Adrenal gland (tissue), 19 donors: ENCODE measurements at places on chromosomes 5 and 9. TPM values are rescaled to one million over a fixed set of nuclear protein-coding genes. Genes with fewer than 3 reads are reported as not detected.

- DNase-seq, result peak; percentile 77
Measured at GRCh38 chr5:172078726-172079345, 72.4 kb upstream of the FBXW11 start.

The TAF11L9 gene
- total RNA-seq, result not detected

DNA sequence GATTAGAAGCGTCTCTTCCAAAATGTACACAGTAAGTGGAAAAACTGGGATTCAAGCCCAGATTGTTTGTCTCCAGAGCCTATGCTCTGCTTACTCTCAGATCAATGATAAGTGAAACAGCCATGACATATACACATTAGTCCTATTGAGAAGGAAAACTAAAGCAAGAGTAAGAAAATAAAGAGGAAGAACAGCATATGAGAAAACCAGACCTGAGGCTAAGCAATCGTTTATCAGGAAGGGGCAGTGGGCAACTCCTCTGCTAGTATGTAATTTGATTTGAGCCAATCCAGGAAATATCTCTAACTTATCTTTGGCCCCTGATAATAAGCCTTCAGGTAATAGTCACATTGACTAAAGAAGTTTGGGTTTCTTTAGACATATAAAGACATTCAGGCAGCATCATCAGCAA lies 789.9 kb upstream of the C9orf72 start:
- no peak for DNase-seq

GRCh38 chr9:129206905-129207304 lies 28.8 kb upstream of the IER5L start:
- no peak for DNase-seq

The C5orf52 gene
- not detected for total RNA-seq

The DYNC2I2 gene
- 100 TPM for total RNA-seq

- no peak for DNase-seq
Measured at GRCh38 chr9:69895185-69895584, 74.6 kb downstream of the CFAP95 start.

DNA sequence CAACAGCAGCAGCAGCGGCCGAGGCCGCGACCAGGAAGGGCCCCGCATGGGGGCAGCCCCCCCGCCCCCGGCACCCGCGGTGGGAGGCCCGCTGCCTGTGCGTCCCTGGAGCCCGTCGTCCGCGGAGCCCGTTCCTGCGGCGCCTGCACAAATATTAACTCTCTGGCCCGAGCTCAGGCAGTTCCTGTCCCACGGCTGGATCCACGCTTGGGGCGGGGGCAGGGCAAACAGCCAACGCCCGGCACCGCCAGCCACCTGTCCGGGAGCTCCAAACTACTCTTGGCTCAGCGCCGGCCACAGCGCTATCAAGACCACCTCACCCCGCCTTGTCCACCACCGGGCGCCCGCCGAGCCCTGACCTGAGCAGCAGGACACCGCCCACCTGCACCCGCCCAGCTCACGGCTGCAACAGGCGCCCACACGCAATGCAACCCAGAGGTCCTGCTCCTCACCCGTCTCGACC lies at the start of gene LRRC26:
TSS of gene LRRC26 (minus strand) at position 156 of the 463 bp plus-strand sequence. CDS start at position 48, 108 bp downstream.
- DNase-seq, result no peak

DNA sequence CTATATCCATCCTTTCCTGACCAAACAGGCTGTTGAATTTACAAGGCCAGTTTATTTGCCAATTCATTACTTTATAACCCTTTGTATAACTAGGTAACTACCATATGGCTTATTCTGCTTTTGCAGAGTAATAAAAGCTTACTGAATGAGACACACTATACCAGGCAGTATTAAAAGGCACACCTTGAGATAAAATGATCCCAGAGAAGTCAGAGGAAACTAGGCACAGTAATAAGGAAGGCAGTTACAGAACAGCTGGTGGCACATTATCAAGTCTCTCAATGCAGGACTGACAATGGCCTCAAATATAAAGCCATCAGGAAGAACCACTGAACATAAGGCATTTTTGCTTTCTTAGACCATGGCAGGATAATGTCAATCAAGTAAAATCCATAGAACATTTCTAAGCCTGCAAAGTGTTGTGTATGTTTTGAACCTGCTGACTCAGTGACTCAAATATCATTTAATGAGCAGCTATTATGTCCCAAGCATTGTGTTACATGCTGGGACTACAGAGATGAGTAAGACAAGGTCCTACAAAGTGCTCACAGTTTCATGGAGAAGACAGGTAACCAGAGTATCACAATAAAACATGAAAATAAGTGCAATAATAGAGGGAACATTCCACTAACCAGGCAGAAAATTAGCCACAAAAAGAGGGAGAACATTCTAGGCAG lies 52.5 kb downstream of the OXCT1 start:
- DNase-seq, result no peak

DNA sequence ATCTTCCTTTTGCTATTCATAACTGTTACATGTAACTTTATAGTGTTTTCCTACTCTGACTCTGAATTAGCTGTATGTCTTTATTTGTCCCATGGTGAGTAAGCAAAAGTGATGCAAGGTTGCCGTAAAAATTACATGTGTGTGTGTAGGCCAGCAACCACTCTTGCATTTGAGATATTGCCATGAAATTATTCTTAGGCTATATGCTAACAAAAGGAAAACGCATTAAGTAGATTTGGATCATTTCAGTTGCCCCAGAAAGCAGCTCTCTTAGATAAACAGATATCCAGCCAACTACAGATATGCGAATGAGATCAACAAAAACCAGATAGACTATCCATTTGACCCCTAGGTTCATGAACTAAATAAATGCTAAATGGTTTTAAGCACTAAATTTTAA lies 73.6 kb downstream of the CYLC2 start:
- no peak for DNase-seq

DNA sequence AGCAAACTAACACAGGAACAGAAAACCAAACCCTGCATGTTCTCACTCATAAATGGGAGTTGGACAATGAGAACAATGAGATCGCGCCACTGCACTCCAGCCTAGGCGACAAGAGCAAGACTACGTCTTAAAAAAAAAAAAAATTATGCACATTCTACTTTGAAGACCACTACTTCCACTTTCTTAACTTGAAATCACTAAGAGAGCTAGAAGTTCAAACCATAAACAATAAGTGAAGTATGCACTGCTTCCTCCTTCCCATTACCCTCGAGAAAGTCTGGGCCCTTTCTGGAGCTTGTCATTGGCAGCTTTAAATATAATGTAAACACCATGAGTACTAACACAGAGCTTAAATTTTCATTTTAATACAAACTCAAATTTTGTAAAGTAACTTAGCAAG lies 94.9 kb downstream of the TLE1 start:
- no peak for DNase-seq

The TAS2R1 gene
- total RNA-seq, result not detected

DNA sequence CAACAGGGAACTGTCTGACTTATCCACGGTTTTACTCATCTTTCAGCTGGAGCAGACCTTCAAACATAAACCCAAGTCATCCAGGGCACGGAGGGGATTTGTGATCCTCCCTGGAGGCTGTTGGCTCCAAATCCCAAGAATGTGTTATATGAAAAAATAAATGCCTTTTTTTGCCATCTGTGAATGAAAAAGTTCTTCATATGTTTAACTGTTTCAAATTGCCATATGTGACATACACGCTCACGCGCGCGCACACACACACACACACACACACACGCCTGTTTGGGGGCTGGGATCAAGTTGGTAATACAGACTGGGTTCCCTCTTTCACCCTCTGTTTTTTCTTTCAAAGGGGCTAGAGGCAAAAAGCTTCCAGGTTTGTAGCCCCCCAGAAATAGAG lies 164.4 kb upstream of the EFNA5 start:
- no peak for DNase-seq

The MORN5 gene
- not detected for total RNA-seq

DNA sequence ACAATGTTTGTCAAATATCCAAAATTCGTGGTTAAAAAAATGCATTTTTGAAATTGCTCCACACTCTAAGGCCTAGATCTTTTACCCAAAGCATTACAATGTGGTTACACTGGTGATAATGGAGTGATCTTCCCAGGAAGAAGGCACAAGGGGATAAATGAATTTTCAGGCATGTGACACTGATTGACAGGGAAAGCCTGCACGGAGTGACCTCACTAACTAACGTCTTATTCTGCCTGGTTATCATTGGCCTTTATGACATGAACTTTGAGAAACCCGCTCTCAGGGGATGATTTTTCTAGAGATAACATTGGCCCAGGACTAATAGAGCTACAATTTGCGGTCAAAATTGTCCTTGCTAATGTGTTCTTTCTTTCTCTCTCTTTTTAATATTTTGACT lies 137.6 kb downstream of the PRKACG start:
- DNase-seq, result no peak

DNA sequence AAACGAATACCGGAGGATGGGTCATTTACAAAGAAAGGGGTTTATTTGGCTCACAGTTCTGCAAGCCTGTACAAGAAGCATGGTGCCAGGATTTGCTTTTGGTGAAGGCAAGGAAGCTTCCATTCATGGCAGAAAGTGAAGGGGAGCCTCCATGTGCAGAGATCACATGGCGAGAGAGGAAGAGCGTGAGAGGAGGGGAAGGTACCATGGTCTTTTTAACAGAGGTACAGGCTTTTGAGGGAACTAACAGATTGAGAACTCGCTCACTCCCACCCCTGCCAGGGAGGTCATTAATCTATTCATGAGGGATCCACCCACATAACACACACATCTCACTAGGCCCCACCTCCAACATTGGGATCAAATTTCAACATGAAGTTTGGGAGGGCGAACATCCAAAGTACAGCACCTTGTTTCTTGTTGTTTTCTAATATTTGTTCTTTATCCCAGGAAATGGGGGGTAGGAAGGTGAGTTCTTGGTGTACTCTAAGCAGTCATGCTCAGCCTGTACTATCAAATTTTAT lies 18.5 kb downstream of the TMC1 start:
- no peak for DNase-seq

DNA sequence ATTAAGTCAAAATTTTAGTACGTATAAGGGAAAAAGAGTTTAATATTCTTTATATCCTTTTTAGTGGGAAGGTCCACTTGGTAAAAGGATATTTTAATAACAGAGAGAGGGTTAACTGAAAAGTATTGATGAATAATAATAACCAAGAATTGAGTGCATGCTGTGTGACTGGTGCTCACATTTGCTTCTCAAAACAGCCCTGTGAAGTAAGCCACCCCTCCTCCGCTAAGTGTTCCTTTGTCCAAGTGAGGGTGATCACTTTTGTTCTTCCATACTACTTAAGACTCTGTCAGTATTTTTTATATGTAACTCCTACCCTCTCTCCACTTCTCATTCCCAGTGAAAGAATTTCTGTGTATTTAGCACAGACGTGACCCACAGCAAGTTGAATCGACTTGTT lies 51.5 kb downstream of the SLC44A1 start:
- no peak for DNase-seq

DNA sequence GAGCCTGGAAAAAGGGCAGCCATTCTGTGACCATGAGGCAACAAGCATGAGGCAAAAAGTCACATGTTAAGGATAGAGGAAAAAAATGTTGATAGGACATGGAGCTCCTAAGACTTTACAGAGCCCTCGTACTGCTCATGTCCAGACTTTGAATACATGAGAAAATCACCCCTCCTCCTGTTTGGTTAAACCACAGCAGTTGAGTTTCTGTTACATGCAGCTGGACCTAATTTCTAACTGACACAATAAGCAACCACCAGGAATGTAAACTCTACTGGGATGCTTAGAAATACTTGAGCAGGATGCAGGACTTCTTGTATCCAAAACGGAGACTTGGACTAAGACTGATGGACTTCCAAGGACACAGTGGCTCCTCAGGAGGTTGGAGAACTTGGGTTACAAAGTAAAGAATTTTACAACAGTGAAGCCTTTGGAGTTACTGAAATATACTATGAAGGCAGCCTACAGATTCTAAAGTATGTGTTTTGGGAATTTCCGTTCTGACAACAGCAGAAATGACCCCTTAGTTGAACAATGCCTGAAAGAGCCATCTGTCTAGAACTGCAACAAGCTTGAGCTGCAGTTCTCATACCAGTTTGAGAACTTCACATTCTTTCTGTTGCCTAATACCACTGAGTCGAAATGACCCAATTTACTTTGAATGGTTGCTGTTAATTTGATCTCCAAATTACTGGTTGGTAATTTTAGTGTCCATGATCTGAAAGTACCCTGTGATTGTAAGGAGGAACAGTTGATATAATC lies 268.9 kb downstream of the PIK3R1 start:
- no peak for DNase-seq

GRCh38 chr5:142065273-142065672 lies 43.3 kb upstream of the NDFIP1 start:
- DNase-seq, result no peak

DNA sequence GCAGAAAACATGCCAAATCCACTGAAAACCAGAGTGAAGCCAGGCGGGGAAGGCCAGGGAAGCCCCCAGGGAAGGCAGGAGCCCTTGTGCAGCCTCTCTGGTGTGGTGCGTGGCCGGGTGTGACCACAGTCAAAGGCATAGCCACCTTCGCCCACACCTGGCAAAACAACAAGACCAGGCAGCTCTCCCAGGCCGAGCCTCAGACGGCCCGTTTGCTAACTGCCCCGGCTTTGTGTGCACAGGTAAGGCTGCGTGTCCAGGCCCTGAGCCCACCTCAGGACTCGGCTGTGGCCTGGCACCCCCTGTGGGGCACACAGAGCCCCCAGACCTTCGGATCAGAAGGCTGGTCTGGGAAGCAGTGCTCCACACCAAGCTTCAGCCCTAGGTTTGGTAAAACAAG lies 6.1 kb downstream of the TMEM250 start:
- DNase-seq, result no peak

DNA sequence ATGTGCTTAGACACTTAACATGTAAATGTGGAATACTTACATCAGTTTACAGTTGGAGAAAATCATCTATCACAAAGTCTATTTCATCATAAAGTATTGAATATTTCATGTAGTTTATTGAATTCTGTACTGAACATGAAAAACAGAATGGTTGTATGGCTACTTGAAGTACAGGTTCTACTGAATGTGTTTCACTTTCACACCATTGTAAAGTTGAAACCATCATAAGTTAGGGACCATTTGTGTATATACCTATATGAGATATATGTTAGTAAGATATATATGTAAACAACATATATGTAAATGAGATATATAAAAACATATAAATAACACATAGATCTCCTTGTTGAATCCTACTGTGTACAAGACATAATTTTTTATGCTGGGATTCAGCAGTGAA lies 63.0 kb upstream of the TAF11L2 start:
- DNase-seq, result no peak

- DNase-seq, result no peak
Measured at GRCh38 chr5:54867310-54867944, 118.0 kb downstream of the ESM1 start.

DNA sequence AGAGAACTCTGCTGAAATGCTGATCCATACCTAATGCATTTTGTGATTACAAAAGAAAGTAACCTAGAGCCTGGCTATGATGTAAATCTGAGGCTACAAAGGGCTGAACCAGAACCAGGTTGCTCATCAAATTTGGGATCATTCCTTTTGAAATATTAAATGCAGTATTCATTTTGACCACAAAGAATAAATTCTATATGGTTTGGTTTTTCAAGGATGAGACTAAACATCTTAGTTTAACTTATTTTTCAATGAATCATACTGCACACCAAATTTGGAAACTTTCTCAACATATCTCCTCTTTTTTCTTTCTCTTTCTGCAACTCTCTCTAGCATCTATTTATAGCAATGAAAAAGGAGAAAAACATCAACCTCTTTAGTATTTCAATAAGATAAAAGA lies 46.5 kb downstream of the CEMIP2 start:
- no peak for DNase-seq

GRCh38 chr9:111868475-111868874 lies 28.1 kb upstream of the UGCG start:
- no peak for DNase-seq

The PCDHGB2 gene
- 1.8 TPM for total RNA-seq

The PKD2L2 gene
- total RNA-seq, result 0.52 TPM
